A549 treated with AZD2906 at 1 μM for 4 hours (cell line): ENCODE measurements at places on chromosomes 4 and X. TPM values are rescaled to one million over a fixed set of nuclear protein-coding genes. Genes with fewer than 3 reads are reported as not detected.

The TKTL2 gene
- total RNA-seq, result not detected in 5 replicates

The TBC1D9 gene
- 5.4 to 6.6 TPM (median 6.5 TPM) in 5 replicates for total RNA-seq

The SLC30A9 gene
- 23.8 to 38.1 TPM (median 26.9 TPM) in 5 replicates for total RNA-seq

The NUDT10 gene
- 1.1 to 1.9 TPM (median 1.4 TPM) in 5 replicates for total RNA-seq

The PF4V1 gene
- not detected in 5 replicates for total RNA-seq

The ATP8A1 gene
- total RNA-seq, result 0.01 to 0.12 TPM (median 0.05 TPM) in 5 replicates

The SMPX gene
- total RNA-seq, result 0.08 TPM in 1 of 5 replicates, not detected in the others

The UCP1 gene
- 0.03 to 0.14 TPM (median 0.05 TPM) in 4 of 5 replicates, not detected in the other for total RNA-seq

The NR3C2 gene
- total RNA-seq, result 0.01 TPM in 1 of 5 replicates, not detected in the others
